Testis (tissue), 5 donors: ENCODE measurements at places on chromosomes 5 and 9.

DNA sequence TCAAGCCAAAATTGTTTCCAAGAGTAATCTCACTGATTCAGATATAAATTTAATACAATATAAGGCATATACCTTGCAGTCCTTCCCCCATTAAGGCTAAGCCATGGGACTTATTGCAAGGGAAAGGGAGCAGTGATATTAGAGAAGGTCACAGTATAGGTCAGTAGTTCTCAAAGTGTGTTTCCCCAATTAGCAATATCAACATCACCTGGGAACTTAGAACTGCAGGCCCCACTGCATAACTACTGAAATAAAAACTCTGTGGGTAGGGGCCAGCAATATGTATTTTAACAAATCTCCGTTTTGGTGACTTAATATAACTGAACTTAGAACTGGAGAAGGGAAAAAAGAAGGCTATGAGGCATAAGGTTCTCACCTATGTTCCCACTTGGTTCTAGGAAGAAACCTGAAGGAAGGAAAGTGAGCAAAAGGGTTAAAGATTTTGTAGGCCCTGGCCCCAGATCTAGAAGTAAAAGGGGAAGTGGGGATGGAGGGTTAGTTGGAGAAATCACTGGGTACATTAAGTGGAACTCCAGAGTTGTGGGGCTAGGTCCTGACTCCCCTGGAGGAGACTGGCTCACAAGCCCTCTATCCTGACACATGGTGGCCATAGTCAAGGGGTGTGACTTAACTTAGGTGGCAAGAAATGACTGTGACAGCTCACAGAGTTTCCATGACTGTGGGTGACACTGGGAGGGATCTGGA lies 40.7 kb downstream of the WDR36 start:
- no peak for DNase-seq

- no peak for DNase-seq
Measured at GRCh38 chr5:116076496-116076895, 8.3 kb upstream of the COMMD10 start.

DNA sequence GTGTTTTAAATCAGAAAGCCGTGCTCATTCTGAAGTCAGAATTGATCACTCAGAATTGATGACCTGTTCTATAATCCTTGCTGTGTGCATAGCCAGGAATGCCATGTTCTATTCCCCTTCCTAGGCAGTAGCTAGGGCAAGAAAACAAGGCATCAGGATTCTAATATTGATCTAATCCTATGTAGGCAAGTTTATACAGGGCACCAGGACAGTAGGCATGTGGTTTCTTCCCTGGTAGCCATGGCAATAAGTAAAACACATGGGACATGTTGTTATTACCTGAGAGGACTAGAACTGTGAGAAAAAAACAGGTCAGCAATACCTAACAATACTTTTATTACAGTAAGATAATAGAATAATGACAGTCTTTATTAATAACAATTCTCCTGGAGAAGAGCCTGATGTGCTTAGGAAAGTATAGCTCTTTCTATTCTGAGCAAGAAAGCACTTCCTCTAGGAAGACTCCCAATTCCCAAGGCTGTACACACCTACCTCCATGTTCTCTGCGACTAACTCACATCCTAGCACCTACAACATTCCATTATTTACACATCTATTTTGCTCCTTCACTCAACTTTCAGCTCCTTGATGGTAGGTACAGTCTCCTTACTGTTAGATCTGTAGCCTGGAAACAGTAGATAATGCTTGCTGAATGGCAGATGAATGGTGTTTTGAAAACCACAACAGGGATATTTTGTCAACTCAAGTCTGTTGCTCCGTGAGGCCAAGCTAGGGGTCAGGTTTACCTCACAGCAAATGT lies 70.8 kb downstream of the STX17 start:
- no peak for DNase-seq

GRCh38 chr5:5327126-5327525 lies 95.4 kb upstream of the ICE1 start:
- DNase-seq = no peak

- no peak for DNase-seq
Measured at GRCh38 chr5:98275980-98276379, 497.5 kb upstream of the RGMB start.
